ENCODE measurements at places on chromosomes 3 and 15.
A peak's percentile ranks its signal among the peaks of the same experiment; 100 is the strongest.

DNA sequence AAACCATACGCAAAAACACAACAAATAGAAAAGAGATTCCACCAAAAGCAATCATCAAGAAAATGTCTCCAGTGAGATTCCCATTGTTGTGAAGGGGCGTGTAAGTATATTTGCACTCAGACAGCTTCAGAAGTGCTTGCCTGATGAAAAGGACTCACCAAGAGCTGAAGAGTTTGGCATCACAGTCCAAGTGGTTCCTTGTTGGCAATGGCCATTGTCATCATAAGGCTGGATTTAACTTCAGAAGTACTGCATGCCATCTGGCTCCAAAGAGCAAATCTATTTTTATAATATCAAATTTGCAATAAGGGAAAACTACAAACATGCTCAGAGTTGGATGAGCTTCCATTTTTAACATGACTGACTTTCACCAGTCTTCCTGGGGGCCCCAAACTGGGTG lies 505.3 kb upstream of the NR2F2 start:
- no peak for DNase-seq

GRCh38 chr15:78077871-78078210 lies 330 bp upstream of the TBC1D2B start:
- no peak for DNase-seq

DNA sequence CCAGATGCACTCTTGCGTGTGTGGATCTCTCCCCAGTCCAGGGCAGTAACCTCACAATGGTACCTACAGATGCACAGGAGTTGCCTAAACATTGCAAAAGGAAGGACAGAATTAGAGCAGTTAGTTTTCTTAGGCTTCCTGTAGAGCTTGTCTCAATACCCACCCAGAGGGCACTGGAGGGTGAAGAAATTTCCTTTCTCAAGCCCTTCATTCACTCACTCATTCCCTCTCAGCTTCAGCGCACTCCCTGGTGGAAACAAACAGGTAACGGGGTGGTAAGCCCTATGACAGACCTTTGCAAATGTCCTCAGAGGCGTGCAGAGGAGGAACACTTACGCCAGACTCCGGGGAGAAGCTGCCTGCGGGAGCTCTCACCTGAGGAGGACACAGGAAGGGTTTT lies 267.4 kb upstream of the HES1 start:
- no peak for DNase-seq

DNA sequence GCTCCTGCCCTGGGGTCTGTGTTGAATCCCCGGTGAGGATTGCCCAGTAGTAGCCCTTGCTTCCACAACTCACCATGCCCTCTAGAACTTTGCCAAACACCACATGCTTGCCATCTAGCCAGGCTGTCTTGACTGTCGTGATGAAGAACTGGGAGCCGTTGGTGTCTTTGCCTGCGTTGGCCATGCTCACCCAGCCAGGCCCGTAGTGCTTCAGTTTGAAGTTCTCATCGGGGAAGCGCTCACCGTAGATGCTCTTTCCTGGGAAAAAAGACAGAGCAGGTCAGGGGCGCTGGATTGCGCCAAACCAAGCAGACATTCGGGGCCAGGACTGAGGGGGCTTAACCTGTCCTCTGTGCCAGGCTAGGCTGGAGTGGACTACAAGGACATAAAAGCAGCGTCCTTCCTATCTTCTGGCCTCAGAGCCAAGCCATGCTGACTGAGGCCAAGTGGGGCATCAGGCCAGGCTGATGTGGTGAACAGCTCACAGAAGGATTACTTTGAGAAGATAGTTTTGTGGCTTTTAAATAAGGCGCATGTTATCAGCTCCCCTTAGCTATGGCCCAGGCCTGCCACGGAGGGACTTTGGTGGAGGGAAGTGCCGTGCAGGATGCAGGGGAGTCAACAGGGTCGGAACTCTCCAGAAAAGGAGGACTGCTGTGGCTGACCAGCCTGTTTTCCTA lies 5.3 kb downstream of the SNX22 start:
- DNase-seq, result no peak

- no peak for DNase-seq
These were observed 36.0 kb upstream of the ZMAT3 start for GRCh38 chr3:179107617-179108016.

DNA sequence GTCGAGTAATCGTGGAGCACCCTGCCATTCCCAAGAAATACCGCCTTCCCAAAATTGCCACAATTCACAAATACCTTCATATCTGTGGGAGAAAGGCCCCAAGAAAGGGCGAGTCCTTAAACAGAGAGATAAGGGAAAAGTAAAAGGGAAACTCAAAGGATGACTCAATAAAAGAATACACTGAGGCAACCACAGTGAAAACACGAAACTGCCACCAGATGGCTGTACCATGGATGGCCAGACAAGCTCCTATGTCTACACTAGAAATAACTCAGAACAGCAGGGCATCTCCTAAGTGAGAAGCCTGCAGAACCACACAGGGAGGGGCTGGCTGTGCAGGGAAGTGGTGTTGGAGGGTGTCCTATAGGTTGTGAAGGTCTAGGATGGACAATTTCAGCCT lies 25.0 kb downstream of the SRGAP3 start:
- no peak for DNase-seq

GRCh38 chr3:191123946-191124345 lies 75.1 kb upstream of the OSTN start:
- DNase-seq, result no peak

- no peak for DNase-seq
These were observed 204.2 kb downstream of the DIPK2A start for GRCh38 chr3:144175644-144176425.

DNA sequence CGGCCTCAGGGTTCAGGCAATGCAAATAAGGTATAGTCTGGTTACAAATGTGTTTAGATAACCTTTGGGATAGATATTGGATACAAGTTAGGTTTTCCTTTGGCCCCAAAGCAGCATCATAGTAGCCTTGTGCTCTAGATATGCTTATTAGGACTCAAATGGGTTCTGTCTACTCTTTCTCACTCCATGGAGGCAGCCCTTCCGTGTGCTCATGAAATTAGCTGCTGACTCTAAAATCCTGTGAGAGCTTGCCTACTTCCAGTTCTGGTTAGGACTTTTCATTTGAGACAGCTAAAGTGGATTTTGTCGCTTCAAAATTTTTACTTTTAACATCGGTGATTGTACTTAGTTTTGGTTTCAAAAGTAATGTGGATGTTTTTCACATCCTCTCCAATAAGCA lies 1.6 kb downstream of the CDV3 start:
- no peak for DNase-seq

DNA sequence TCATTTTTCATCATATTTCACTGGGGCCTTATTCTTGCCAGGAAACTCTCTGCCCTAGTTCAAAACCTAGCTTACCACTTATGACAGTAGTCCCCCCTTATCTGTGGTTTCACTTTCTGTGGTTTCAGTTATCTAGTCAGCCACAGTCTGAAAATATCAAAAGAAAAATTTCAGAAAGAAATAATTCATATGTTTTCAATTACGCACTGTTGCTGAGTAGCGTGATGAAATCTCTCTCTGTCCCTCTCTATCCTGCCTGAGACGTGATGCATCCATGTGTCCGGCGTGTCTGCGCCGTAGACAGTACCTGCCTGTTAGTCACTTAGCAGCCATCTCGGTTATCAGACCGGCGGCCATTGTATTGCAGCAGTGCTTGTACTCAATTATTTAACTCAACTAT lies 369.9 kb upstream of the MCTP2 start:
- no peak for DNase-seq

DNA sequence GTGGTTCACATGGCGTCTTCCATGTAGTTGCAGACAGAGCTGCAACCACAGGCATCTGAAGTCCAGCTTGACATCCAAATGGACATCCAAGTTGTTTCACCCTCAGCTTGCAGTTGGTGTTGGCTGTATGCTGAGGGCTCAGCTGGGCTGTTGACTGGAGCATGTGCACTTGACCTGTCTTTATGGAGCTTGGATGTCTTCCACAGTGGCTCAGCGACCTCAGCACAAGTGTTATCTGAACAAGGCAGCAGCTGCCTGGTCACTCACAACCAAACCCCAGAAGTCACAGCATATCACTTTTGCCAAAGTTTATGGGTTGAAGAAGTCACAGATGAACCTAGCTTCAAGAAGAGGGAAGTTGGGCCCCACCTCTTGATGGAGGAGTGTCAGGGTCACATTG lies 92.9 kb downstream of the TPRA1 start:
- DNase-seq, result no peak

DNA sequence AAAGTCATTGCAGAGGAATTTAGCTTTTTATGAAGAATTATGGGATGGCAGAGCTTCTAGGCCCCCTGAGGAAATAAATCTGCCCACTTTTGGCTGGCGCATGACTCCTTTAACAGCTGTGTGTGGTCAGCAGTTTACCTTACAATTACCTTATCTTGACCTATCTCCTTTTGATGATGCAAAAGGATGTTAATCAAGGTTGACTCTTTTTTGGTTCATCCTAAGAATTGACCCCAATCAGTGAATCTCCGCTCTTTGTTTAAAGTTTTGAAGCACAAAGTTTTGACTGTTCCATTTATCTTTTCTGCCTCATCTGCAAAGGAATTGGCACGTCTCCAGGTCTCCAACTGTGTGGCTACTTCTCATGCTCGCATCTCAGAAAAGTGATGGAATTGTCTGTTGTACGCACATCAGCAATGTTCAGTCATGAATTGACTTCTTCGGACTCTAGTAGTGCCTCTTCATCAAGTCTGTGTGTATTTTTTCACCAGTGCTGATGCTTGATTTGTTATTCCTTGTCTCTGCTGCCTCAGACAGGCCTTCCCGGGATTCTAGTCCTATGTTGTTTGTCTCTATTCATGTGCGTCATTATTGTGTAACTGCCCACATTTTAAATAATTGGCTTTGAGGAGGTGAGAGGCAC lies 196.2 kb upstream of the CFAP20DC start:
- DNase-seq, result no peak

GRCh38 chr3:6806991-6807390 lies 53.9 kb upstream of the GRM7 start:
- no peak for DNase-seq

DNA sequence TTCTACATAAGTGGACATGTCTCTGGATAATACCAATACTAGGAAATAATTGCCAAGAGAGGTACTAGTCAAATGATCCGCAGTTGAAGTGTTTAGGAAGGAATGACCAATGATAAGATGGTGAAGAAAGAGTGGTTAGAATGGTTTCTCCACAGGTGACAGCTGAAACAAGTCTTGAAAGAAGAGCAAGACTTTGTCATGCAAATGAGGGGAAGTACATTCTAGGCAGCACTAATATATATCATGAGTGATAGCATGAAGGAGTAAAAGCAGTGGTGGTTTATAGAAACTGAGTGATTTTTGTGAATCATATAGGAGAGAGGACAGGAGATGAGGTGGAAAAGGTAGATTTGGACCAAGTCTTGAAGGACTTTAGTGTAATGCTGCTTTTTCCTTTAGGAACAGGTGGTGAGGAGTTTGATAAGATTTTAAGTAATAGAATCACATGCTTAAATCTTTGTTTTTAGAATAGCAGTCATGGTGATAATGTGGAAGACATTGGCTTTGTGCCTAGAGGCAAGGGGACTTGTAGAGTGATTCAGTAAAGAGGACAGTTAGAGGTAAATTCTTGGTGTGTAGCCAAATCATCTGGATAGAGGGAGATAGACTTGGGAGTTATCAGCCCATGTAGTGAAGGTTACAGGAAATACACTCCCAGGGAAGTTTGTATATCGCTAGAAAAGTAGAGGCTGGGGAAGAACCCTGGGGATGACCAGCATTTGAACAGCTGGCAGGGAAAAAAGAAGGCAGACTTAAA lies 31.9 kb downstream of the SLMAP start:
- DNase-seq, result no peak

- DNase-seq, result no peak
These were observed 25.5 kb downstream of the CHP1 start for GRCh38 chr15:41256577-41257038.

DNA sequence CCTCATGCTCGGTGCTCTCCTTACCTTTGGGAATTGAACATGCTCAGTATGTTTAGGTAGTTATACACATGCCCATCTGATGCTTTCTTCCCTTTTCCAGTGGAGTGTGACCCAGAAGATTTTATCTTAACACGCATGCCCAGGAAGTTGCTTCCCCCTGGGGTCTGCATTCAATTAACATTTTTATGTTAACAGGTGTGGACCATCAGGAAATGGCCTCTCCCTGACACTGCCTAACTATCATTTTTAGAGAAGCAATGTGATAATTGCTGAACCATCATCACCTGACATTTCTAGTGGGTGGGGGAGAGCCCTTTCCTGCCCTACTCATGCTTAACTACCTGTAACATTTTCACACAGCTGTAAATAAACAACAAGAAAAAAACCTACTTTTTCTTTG lies 55.1 kb upstream of the TGFBR2 start:
- no peak for DNase-seq

GRCh38 chr3:38137615-38138348 lies 679 bp upstream of the MYD88 start:
- DNase-seq, result no peak

- DNase-seq, result no peak
These were observed 1.0 kb downstream of the TSC22D2 start for GRCh38 chr3:150409125-150409511.

GRCh38 chr3:16448639-16449070 lies 64.8 kb downstream of the RFTN1 start:
- DNase-seq, result peak; percentile 29

GRCh38 chr15:35953424-35953823 lies 407.5 kb upstream of the DPH6 start:
- no peak for DNase-seq

DNA sequence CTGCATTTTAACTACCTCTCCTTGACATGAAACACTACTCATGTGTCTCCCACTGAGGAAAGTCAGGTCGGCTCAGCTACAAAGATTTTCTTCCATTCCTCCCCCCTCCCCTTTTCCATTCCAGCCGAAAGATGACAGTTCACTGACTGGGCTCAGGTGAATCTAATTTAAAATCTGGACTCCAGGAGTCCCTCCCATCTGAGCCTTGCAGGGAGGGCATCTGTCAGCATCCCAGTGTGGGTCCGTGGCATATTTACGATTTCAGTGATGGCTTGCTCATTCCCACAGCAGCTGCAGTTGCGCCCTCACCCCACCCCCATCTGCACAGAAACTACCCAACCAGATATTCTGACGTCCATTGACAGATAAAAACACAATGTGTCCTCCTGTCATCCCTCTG lies 153.7 kb upstream of the ARRDC4 start:
- no peak for DNase-seq

- DNase-seq, result no peak
These were observed 70.5 kb upstream of the FOXB1 start for GRCh38 chr15:59933607-59934006.

- DNase-seq, result no peak
These were observed 110.1 kb downstream of the MAP2K5 start for GRCh38 chr15:67652586-67652985.

DNA sequence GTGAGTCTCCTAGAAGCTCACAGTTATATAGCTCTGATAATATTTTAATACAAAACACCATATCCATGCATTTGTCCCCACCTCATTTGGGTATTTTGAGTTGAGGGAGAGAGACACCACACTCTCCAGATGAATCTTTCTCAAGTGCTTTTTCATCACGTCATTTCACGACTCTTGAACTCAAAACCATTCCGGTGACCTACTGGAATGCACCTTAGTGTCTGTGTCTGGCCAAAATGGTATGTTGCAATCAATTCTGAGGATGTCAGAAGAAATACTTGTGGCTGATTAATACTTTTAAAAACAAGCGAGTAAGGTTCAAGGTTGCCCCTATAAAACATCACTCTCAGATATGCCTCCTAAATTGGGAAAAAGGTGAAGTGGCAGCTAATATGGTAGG lies 352.6 kb upstream of the ICE2 start:
- DNase-seq, result no peak

- no peak for DNase-seq
These were observed 540.8 kb downstream of the FGF12 start for GRCh38 chr3:192186498-192186897.

GRCh38 chr3:114650808-114651207 lies 357.0 kb downstream of the TIGIT start:
- DNase-seq, result no peak

Data from activated CD4-positive, alpha-beta T cell treated with anti-CD3 and anti-CD28 coated beads for 24 hours (primary cell).